Stimulated activated CD8-positive, alpha-beta memory T cell treated with anti-CD3 and anti-CD28 coated beads, Interleukin-7, amount 100 ng/mL, for 1 hour (primary cell): ENCODE measurements at places on chromosomes 5 and 9.

DNA sequence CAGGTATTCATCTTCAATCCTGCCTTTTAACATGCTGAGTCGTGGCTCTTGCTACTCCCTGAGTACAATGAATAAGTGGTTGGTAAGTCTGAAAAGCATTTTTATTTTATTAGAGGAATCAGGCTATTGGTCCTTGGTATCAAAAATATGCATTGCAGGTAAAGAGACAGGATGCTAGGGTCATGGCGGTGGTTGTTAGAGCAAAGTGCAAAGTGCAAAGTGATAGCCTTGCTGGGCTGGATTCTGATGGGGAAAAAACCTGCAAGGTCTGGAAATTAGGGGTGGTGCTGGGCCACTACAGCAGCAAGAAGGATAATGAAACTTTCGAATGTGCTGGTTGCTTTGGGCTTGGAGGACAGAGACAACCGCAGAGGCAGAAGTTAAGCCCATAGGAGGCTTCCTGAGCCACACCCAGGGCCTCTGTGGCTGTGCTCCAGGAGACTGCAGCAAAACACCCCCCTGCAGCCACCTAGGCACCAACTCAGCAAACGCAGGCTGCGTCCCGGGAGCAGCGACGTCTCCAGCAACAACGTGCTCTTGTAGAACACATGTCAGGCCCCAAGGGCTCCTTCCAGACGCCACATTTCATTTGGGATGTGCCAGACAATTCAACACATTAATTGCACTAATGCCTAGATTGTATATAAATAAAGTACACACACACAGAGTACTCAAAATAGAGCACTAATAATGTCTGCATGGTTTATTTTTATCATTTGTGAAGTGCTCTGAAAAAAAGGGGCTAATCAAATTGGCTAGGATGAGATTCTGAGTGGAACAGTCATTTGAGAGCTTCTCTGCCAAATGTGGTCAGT is 149.8 kb upstream of the RAPGEF1 start:
- no peak for DNase-seq

GRCh38 chr5:96297290-96297689 is 135.8 kb downstream of the PCSK1 start:
- no peak for DNase-seq

GRCh38 chr5:157670662-157671591 is at the start of gene C5orf52:
Gene C5orf52, plus strand, starts transcription at chr5:157671533. Its CDS starts 82 bp downstream, at chr5:157671615.
- no peak for DNase-seq

DNA sequence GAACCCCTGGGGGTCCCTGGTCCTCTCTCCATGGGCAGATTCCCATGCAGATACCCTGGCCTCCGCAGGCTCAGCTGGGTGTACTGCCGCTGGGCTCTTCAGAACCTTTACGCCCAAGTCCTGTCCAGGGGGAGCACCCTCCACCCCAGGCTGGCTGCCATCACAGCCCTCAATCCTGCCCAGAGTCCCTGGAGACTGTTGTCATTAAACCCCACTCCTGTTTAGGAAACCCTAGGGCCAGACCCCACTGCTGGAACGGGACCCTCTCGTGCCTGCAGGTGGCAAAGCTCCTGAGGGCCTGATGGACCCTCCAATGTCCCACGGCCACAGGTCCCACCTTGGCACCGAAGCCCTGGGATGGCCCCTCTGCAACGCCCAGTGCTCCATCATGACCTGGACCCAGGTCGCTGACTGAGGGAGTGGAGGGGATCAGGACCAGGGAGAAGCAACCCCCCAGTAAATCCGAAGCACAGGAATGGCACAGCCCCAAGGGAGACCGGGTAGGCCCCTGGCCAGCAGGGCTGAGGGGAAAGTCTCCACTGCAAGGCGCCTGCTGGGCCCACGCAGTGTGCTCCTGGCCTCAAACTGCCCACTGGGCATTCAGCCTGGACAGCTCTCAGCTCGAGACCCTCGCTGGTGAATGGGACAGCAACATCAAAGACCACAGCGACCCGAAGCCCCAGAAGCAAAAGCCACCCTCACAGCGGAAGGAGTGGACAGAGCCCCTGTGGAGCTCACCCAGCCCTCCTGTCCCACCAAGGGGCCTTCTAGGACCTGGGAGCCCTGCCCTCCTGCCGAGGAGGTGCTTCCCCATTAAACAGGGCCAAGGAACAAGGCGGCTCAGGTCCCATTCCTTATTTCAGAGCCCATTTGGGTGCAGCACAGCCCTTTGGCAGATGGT is 8.3 kb downstream of the ZDHHC11B start:
- no peak for DNase-seq

- DNase-seq, result no peak
Measured at GRCh38 chr9:84793251-84793650, 123.7 kb downstream of the NTRK2 start.

DNA sequence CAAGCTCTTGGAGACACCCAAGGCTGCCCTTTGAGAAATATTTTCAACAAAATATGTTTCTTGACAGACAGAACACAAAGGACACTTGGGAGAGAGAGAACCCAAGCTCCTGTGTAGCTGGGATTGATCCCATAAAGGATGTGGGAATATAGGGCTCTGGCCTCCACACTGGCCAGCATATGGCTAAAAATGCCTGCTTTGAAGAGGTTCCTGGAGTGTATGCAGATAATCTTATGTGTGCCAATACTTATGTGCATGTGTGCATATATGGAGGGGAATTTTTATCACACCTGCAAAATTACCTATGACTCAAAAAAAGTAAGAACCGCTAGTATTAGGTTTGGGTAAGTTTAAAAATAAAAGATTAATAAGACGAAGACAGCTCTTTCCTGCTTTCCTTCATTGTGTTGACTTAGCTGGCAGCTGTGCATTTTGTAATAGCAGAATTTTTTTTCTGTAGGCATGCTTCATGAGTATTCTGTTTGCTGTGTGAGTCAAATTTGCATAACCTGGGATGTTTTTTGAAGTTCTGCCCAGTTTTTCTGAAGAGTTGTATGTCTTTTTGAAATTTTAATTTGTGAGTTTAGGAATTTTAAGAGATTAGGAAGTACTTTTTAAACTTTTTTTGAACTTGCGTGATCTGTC is 42.6 kb downstream of the HACD4 start:
- no peak for DNase-seq

- DNase-seq, result no peak
Measured at GRCh38 chr9:95313010-95313498, 4.5 kb downstream of the FANCC start.

DNA sequence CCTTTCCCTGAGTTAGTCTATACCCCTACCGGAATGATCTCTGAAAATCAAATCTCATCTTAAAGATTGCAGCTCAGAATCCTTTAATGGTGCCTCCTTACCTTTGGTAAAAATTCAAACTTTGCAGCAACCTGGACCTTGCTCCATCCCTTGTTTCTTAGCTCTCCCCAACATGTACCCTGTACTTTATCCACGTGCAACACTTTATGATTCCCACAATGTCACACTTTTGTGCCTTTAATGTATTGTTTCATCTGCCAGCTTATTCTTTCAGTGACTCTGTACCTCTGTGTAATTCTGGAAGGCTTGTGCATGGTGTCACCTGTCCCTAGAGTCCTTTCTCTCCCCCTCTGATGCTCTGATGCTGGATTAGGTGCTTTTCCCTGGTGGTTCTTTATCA is 9.5 kb downstream of the ACO1 start:
- no peak for DNase-seq
